ENCODE measurements at places on chromosomes 6 and 20.
A peak's percentile ranks its signal among the peaks of the same experiment; 100 is the strongest.

DNA sequence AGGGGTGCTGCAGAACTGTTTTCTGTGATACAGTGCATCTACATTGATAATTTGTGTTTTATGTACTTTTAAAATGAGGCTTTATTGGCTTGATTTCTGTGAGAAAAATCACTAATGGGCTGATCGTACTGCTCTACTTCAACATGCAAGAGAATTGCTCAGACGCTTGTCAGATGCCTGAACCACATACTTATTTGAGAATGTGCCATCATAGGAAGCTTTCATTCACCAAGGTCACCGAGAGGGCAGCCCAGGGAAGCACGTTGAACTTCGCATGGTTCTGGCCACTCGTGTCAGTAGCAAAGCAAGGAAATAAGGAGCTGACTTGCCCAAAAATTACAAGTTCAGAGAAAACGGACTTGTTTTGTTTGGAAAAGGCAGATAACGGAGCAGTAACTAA, 168.5 kb upstream of the AKAP12 start:
- no peak for DNase-seq

GRCh38 chr6:128233531-128233930, 286.9 kb downstream of the PTPRK start:
- no peak for DNase-seq

- DNase-seq = peak; percentile 82
Observed at GRCh38 chr6:166167801-166168615, at the start of gene TBXT. Gene TBXT (minus strand): TSS chr6:166167851. CDS start chr6:166167591, 260 bp downstream.

GRCh38 chr6:106732376-106732940, 103.1 kb downstream of the QRSL1 start:
- DNase-seq = no peak

DNA sequence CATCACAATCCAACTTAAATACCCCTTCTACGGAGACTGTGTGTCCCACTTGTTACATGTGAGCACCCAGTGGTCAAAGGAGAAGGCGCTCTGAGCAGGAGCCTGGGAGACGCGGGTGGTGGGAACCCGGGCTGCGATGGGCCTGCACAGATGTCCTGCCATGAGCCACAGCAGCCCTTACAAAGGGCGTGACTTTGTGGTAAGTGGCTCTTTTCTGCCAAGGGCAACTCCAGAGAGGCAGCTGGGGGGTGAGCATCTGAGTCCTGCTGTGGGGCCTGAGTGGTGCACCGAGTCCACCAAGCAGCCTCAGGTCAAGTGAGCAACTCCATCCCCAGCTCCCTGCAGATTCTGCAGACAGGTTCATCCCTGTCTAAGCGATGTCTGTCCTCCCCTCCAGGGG, 33.6 kb upstream of the CST7 start:
- DNase-seq = no peak

GRCh38 chr6:162092816-162093502, 634.6 kb downstream of the PRKN start:
- DNase-seq = no peak

GRCh38 chr20:13913572-13913971, 76.8 kb downstream of the SEL1L2 start:
- no peak for DNase-seq

DNA sequence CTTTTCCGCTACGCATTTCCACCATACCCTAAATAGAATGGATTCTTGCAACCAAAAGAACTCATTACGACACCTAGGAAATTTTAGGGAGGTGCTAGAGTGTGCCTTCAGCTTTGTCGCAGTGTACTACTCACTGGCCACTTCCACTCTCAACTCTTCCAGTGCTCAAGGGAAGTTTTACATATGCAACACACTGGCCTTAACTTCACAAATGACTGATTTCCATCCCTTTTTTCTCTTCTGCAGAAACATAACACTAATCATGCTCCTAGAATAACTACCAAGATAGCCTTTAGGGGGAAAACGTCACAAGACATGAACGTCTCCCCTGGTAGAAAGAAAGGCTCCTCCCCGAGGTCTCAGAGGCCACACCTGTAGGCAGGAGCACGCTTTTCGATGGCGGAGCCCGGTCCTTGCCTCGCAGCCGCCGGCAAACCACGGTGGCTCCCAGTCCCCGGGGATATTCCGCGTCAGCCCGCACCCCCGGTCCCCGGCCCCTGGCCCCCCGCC, 584 bp downstream of the LYRM4 start:
- peak; percentile 79 for DNase-seq

DNA sequence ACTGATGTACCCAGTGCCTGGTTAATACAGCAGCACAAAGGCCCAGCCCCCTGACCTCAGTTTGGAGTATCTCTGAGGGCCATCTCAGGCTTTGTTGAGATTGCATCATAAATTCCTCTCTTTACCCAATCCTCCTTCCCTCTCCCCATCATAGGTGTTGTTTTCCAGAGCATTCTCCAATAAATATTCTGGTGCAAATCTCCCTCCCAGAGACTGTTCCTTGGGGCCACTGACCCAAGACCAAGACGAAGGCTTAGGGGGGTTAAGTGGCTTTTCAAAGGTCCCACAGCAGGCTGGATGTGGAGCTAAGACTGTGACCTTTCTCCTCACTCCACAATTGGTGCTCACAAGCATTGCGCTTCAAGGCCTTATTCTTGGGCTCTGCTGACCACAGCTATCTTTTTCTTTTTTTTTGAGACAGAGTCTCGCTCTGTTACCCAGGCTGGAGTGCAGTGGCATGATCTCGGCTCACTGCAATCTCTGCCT, 72.4 kb upstream of the ZMYND8 start:
- DNase-seq = no peak

GRCh38 chr6:100665041-100665380, 200.3 kb upstream of the SIM1 start:
- DNase-seq = no peak

- no peak for DNase-seq
Observed at GRCh38 chr6:116446399-116446798, 14.8 kb upstream of the CALHM6 start.

- no peak for DNase-seq
Observed at GRCh38 chr6:140561701-140562100, 1187.3 kb upstream of the CITED2 start.

DNA sequence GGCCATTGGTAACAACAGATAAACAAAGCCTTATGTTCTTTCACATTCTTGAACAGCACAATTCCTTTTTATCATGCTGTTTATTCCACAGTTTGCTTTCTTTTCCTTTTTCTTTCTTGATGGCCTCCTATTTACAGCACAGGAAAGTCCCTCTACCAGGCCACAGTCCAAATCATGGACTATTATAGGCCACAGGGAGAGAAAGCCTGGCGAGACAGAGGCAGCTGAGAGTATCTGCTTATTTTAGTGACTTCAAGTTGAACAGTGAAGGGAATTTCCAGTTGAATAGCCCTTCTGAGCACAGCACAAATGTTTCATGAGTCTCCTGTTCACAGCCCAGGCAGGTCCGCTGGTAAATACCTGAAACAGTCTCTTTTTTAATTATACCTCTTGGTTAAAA, 263.7 kb upstream of the ARID1B start:
- no peak for DNase-seq

- no peak for DNase-seq
Observed at GRCh38 chr6:44176762-44177509, 18.3 kb downstream of the CAPN11 start.

GRCh38 chr20:10329387-10330005, 104.5 kb downstream of the MKKS start:
- DNase-seq = no peak

- DNase-seq = no peak
Observed at GRCh38 chr6:157172231-157172701, 151.1 kb downstream of the TMEM242 start.

DNA sequence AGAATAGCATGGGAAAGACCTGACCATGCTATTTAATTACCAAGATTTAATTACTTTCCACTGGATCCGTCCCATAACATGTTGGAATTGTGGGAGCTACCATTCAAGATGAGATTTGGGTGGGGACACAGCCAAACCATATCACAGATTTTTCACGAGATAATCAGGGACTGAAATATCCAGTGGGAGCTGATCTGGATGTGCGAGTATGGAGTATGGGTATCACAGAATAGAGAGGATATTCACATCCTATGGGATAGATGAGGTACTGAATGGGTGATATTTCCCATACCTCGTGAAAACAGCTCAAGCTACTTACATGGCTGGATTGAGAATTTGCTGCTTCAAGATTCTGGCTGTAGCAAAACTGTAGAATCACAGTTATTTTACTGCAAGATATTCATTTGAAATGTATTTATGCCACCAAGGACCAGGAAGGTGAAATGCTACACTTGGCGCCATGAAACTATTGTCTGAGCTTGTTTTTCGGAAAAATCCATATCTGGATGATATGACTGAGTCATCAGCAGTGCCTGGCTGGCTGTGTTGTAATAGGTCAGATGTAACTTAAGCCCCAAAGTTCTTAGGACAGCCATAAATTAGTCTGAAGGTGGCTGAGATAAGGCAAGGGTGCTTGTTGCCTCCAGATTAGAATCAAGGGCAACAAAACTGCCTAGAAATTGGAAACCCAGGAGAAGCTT, 29.8 kb downstream of the KCNS1 start:
- DNase-seq = no peak

DNA sequence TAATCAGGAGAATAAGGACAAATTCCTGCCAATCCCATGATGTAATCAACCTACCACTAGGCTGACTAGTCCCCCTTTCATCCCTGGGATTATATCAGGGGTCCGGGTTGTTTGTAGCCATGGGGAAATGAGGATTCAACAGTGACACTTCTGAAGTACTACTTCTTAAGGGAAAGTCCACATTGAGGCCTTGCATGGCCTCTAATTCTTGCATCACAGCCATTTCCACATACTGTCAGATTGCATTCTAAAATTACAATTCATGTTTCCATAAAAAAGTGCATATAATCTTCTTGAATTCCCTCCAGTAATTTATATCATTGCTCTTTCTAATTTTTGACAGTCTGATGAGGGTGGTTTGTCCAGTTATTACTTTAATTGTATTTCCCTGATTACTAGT, 184.2 kb downstream of the PHF3 start:
- DNase-seq = no peak

- peak; percentile 39 for DNase-seq
Observed at GRCh38 chr6:165931675-165932074, 236.0 kb downstream of the TBXT start.

DNA sequence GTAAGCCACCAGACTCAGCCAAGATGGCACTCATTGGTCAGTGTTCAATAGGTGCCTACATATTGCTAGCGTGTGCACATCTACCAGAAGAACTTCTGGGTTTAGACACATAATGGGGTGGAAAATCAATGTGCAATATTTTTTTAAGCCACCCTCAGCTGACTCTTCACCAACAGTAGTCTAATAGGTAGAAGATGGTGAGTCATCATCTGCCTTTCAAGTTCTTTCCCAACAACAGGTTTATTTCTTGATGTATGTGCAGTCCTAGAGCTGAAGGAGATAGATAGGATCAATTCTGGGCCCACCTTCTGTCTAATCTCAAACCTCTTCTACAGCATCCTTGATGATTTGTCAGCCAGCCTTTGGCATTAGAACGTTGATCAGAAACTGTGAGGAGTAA, 41.3 kb downstream of the IRAK1BP1 start:
- no peak for DNase-seq

- no peak for DNase-seq
Observed at GRCh38 chr6:157830354-157831017, 7.4 kb downstream of the SNX9 start.

DNA sequence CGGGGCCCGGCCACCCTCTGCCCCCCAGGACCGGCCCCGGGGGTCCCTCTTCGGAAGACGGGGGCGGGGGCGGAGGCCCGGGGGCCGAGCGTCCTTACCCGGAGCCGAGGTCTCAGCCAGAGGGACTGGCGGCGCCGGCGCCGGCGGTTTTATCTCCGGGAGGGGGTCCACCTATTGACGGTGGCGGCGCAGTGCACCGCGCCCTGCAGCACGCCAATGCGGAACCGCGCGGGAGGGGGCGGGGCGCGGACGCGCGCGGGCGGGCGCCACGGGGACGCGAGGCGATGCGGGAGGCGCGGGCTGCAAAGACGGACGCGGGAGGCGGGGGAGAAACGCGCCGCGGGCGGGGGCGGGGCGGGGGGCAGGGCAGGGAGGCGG, at the start of gene EEF1A2:
TSS of gene EEF1A2 (minus strand) at position 124 of the 378 bp plus-strand sequence. CDS start 1,320 bp downstream, outside the sequence.
- peak; percentile 31 for DNase-seq

GRCh38 chr6:20169119-20169557, 43.1 kb downstream of the MBOAT1 start:
- DNase-seq = no peak

- DNase-seq = no peak
Observed at GRCh38 chr6:8743170-8743745, 307.9 kb upstream of the SLC35B3 start.

DNA sequence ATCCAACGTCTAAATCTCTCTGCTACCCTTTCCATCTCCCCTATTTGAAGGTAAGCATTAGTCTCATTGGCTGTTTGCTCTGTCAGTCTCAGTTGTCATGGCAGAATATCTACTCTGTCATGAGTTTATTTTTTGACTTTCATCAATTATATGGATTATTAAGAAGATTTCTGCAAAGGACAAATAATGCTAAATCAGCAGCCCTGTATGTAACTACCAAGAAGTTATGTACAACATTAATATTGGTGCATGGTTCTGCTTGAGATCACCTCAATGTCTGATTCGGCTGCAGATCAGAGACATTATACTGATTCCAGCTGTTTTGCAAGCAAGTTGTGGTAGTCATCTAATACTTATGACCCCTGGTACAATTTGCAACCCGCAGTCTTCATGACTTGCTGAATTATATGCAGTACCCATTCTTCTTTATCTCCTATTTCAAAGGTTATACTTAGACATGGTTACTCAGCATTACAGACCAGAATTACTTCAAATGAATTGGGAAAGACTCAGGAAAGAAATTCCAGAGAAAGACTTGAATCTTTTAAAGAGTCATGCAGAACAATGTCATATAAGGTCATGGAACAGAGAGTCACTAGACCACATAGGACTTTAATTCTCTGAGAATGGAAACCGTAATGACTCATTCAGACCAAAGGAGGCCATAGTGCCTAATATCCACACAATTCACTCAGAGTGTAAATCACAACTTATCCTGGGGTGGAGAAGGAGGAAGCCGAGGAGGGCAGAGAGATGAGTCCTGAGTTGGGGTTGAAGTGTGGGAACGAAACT, 201.4 kb downstream of the IBTK start:
- no peak for DNase-seq

DNA sequence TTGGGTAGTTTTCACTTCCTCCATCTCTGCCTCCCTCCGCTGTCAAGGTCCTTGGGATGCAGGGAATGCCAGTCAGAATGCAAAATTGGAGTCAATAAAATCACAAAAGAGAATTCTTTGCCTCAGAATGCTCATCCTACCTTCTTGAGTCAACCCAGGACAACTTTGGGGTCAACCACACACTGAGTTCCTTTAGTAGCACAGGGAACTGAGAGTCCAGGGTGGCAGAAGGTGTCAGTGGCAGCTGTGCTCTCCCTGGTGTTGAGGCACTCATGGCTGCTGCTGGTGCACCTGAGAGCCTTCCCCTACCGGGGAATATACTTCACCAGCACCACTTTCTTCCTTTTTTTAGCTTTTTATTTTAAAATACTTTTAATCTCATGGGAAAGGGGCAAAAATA, 829 bp upstream of the NOTCH4 start:
- no peak for DNase-seq

DNA sequence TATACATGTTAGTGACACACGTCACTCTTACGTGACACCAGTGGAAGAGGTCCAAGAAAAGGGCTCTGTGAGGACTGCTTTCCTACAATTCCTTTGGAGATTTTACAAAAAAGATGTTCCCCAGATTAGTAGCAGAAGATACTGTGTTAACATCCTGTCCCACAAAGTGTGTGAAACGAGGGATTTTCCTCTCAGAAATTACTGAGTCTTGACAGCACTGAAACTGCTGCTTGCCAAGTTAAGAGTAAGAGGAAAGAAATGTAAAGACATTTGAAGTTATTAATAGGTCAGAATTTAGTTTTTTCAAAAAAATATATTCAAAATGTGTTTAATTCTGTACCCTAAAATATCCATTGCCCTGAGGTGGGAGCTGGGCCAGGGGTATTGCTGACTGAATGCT, 58.8 kb upstream of the MAP7 start:
- DNase-seq = no peak

- no peak for DNase-seq
Observed at GRCh38 chr6:126143761-126144251, 157.5 kb downstream of the TRMT11 start.

Data from H9 (cell line).